ENCODE measurements at places on chromosomes 12 and 14. TPM values are rescaled to one million over a fixed set of nuclear protein-coding genes. Genes with fewer than 3 reads are reported as not detected.

GRCh38 chr14:50347521-50347920 lies 35.4 kb downstream of the DMAC2L start:
- no peak for DNase-seq

GRCh38 chr14:75559451-75560222 lies 18.8 kb upstream of the FLVCR2 start:
- no peak for DNase-seq

DNA sequence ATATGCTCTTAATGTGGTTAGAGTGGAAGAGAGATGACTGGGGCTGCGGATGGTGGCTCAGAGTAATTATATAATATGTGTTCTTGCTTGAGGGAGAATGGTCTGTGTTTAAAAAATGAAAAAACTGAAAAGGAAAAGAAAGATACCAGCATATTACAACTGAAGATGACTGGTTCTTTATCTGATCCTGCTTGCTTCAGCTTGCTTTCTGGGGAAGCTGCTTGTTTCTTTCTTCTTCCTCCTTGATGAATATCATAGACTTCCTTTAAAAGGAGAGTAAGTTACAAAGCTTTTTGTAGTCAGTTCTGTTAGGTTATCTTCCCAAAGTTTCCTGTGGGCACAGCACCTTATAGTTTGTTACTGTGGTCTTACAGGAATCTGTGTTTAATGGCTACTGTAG lies 210.9 kb downstream of the ERC1 start:
- DNase-seq, result no peak

DNA sequence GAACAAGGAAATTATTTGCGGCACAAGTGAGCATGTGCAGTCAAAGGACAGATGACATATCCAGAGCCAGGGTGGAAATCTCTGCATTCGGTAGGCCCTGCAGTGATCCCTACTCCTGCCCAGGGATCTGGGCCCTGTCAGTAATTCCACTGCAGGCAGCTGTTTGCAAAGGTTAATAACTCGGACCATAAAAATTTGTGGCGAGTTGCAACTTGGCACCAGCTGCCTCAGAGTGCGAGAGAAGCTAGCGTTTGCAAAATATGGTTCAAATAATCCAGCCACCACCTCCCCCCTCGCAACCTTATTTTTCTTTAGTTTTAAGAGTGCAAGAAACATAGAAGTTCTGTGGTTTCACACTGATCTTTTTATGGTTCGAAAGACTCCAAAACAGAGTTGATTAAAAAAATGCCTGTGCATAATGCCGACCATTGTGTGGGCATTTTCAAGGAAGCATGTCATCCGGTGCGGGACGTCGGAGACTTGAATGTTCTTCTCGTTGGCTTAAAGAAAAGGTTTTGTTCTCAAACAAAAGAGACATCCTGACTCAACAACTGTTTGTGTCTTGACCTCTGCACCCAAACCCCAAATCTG lies 224.5 kb downstream of the BCL11B start:
- no peak for DNase-seq

DNA sequence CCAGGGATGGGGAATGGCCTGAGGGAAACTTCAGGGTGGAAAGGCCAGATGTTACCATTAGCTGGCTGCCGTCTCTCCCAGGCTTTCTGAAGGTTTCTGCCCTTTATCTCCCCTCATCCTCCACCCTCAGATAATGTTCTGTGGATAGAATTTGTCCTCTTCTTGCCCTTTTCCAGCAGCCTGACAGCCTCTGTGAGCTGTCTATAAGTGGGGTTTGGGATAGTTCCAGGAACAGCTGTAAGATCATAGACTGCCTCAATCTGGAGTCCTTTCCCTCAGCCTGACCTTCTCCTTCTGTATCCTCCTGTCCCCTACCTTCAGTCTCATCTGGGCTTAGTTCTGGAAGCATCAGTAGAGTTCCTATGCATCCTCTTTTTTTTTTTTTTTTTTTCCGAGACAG lies 2.8 kb upstream of the RND1 start:
- no peak for DNase-seq

DNA sequence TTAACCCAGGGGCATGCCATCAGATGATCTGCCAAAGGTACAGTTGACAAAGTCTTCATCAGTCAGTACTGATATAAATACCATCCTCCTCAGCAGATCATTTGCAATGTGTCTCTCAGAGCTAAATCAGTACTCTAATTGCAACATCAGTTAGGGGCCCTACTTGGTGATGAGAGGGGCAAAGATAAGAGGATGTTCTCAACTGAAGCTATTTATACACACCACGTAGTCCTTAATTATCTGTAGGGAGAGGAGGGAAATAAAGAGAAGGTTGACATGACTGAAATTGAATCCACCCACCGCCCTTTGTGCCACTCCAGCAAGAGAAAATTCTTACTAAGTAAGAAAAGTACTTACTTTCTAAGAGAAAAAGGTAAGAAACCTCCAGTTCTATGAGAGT lies 157.8 kb upstream of the NUDT4 start:
- DNase-seq, result no peak

Gene OR6C2
- not detected for total RNA-seq

Gene PPM1H
- 22.1 TPM for total RNA-seq

Gene FAIM2
- 0.42 TPM for total RNA-seq

DNA sequence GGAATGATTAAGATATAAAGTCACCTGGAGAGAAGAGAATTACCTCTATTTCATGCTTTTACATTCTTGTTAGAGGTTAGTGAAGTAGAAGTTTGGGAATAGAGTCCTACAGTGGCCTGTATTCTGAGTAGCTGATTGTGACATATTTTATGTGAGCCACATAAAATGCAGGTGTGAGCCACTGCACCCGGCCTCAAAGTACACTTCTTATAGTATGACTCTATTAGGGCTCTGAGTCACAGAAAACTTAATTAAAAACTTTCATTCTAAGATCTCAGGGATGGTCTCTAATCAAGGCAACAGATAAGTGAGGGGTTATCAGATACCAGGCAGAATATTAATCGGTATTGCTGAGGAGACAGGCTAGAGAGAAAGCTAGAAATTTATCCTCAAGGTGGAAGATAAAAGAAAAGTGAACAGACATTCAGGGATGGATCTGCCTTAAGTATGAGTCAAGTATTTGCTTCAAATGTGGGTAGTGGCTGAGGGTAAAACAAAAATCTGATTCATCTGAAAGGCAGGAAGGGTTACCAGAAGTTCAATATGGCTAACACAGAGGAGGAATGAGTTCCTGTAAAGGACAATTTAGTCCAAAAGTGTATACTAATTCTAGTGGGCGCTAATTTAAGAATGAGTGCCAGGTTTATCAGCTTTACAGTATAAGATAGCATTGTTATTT lies 5.5 kb upstream of the G2E3 start:
- DNase-seq, result no peak
